ENCODE measurements at places on chromosomes 2 and 18. TPM values are rescaled to one million over a fixed set of nuclear protein-coding genes. Genes with fewer than 3 reads are reported as not detected.

DNA sequence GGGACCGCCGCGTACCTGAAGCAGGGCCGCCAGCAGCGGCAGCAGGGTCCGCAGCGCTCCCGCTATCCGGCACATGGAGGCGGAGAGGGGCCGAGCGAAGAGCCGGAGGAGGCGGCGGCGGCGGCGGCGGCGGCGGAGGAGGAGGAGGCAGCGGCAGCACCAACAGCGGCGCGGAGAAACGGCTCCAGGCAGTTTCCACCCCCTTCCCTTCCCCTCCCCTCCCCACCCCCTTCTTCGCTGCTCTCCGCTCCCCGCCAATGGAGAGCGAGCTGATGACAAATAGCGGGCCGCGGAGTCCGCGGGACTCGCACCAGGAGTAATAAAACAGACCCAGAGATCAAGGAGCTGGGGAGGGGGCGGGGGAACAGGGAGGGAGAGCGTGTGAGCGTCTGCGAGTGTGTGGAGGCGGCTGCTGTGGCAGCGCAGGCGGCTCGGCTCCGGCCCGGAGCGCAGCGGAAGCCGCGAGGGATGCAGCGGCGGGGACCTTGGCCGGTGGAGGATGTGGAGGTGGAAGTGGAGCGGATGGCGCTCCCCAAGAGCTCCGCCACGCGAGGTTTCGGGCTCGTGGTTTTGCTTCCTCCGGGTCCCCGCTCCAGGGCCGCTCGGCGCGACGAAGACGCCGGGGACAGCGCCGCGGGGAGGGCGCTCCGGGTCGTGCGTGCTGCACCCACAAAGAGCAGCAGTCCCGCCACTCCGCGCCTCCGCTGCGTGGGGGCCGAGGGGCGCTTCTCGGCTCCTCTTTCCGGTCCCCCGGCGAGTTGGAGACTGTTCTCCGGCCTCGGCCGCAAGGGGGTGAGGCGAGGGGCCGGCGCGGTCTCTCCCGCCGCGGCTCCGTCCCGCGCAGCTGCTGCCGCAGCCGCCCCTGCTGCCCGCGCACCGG, at the start of gene CDH2:
Gene CDH2, minus strand, starts transcription at position 183 of the 880 bp plus-strand sequence. Its CDS starts 108 bp downstream, at position 75.
- DNase-seq, result peak; percentile 99

DNA sequence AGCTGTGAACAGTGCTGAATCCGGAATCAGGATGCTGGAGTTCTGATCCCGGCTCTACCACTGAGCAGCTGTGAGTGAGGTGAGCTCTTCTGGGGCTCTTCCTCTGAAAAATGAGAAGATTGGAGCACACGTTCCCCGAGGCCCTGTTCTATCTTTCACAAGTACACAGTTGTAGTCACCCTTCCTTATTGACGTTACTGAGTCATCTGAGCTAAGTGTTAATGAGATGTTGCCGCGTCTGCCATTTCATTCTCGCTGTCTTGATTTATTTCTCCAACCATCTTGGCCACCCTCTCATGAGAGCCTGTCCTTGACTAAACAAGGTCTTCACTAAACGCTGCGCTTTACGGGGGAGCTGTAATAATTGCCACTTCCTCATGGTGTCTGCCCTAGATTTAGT, 31.9 kb upstream of the EFR3B start:
- no peak for DNase-seq

ITGA6 gene
- 6.5 TPM for total RNA-seq

DNA sequence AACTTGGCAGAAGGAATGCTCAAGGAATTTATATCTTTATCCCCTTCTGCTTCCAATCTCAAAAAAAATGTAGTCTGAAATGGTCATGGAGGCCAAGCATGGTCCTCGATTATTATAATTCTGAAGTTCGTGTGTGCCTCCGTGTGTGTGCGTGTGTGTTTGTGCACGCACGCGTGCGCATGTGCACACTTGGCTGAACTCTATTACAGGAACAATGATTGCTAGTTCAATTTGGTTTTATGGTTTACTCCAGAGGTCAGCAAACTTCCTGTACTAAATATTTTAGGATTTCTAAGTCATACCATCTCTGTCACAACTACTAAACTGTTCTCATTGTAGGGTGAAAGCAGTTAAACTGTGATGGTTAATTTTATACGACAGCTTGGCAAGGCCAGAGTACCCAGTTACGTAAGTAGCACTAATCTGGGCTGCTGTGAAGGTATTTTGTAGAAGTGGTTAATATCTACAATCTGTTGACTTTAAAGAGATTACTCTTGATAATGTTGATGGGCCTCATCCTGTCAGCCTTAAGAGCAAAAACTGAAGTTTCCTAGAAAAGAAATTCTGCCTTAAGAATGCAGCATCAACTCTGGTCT, 5.8 kb upstream of the MARCHF7 start:
- DNase-seq, result peak; percentile 51
